HS-5 (cell line): ENCODE measurements at places on chromosomes 12 and 14.

DNA sequence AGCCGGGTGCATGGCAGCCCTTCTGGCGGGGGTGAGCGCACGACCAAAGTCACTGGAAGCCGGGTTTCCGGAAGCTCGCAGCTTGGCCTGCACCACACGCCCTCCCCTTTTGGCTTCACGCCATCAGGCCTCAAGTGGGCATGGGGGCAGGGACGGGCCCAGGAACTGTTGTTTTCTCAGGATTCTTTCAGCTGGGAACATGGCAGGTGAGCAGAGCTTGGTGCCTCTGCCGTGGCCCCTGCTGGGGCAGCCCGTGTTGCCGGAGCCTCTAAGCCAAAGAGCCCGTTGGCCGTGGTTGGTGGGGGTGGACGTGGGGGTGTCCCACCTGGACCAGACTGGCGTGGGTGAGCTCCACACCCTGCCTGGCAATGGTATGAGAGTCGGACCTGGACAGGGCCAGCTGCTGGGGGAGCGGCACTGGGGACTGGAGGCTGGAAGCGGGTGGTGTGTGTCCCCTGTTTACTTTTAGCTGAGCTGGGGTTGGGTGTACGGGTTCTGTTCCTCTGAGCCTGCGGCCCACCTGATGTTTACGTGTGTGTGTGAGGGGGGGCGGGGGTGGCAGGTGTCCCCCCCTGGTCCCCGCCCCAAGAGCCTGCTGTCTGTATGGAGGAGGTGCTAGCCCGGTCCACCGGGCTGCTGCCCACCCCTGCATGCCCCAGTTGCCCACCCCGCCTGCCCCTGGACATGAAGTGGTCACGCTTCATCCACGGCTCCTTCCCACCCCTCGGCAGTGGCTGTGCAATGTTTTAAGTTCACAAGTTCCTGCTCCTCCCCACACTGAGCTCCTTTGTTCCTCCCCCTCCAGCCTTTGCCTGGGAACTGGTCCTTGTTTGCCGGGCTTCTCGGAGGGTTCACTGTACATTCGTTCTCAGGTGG is 28.7 kb upstream of the PLD4 start:
- DNase-seq = no peak

- DNase-seq = peak; percentile 91
These were observed 75.3 kb upstream of the TMPO start for GRCh38 chr12:98439981-98440581.

GRCh38 chr12:105949391-105949790 is 189.4 kb downstream of the NUAK1 start:
- DNase-seq = no peak

- peak; percentile 96 for DNase-seq
These were observed 150.8 kb downstream of the PRKCH start for GRCh38 chr14:61472011-61472672.

DNA sequence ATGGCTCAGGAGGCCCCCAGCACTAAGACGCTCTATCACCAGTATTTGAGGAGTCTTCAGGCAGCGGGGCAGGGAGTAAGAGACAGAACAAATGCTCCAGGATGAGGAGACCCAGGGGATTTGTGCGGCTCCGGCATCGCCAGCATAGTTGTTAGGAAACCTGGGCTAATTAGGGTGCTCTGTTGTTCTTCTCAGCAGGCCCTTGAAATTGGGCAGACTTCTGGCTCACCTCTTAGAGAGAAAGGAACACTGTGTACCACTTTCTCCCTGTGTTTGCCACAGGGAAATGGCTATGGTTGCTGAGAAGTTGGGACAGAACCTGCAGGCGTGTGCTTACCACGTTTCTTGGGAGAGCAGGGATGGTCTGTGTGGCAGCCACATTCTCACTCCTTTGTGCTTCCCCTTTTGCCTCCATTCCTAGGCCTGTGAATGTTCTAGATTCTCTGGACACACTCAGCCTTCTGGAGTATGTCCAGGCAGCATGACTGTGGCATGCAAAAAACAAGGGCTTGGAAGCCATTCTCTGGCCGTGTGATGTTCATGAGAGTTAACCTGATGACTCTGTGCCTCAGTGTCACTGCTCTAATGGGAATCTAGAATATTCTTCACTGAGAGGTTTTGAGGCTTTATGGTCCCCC is 109.0 kb downstream of the CHST11 start:
- DNase-seq = no peak

DNA sequence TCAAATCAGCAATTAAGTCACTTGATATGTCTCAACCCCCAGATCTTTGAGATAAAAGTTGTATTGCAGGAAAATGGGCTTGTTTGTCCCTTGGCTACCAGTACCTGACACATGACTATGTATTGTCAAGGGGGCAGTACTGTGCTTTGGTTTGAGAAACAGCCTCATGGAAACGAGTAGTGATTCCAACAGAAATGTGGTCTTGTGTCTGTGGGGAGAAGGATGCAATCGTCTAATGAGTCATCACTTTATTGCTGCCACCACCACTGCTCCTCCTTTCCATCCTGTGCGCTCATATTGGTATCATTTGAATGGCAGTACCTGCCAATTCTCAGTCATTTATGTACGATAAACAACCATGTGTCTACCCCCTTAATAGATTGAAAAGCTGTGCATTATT is 72.8 kb upstream of the ARHGAP5 start:
- DNase-seq = peak; percentile 46

- DNase-seq = no peak
These were observed 50.8 kb downstream of the NTN4 start for GRCh38 chr12:95739561-95740313.

- no peak for DNase-seq
These were observed 9.2 kb downstream of the ASCL4 start for GRCh38 chr12:107783406-107784376.

DNA sequence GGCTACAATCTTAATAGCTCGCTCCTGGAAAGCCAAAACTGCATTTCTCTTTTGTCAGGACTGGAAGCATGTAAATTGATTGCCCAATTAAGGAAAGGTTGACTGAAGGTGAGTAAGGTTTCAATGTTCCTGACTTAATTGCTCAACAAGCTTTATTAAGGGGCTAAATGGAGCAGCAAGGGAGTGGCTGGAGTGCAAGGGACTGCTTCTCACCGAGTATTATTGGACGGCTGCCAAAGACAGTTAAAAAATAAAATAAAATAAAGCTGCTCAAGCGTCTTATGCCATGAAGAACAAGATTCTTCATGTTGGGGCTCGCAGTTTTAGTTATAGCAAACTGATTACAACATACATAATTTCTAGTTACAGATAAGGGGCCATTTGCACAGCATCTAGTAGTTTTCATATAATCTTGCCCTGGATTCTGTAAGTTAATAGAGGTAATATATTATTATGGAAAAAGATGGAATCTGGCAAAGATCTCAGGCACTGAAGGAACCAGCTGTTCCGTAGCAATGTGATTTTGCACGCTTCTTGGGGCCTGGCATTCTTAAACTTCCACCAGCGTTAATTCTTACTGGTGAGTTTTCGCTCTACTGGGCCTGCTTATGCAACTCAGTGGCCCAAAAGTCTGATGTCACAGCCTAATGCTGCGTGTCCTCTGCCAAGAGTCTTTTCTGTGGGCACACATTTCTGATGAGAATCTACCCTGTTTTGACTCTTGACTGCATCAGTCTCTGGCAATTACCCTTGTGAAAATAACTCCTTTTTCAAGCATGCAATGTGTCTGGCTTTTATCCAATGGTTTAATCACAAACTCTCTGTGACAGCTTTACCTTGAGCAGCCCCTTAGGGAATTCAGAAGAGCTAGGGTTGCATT is 108.5 kb downstream of the SLC38A1 start:
- no peak for DNase-seq

DNA sequence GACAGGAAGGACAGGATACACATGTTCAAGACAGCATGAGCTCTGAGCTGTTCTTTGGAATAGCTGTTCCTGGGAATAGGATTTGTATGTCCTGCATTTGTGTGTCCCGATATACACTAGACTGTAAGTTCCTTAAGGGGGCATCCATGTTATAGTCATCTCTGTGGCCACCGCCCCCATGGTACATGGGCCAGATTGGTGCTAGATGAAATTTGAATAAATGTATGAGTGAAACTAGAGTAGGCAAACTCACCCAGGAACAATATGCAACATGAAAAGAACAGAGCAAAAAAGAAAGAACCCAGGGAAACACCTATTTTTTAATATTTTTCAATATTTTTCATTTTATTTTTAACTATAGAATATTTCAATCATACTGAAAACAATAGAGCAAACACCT is 25.1 kb upstream of the KRT77 start:
- DNase-seq = no peak

- DNase-seq = no peak
These were observed 7.8 kb upstream of the OTUB2 start for GRCh38 chr14:94018308-94018707.

DNA sequence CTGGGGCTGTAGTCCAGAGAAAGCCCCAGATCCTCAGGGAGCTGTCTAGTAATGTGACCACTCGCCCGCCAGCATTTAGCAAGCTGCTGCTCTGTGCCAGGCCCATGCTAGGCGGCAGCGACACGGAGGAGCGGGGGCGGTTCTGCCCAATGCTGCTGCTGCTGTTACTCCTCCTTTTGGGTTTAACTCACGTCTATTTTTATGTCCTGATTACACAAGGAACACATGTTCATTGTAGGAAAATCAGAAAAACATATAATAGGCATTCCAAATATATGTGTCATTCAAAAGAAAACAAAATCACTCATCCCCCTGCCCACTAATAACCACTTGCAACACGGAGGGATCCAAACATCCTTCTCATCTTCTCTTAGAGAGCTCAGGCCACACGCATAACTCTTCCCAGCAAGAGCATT is 30.4 kb downstream of the CCDC92 start:
- peak; percentile 62 for DNase-seq

DNA sequence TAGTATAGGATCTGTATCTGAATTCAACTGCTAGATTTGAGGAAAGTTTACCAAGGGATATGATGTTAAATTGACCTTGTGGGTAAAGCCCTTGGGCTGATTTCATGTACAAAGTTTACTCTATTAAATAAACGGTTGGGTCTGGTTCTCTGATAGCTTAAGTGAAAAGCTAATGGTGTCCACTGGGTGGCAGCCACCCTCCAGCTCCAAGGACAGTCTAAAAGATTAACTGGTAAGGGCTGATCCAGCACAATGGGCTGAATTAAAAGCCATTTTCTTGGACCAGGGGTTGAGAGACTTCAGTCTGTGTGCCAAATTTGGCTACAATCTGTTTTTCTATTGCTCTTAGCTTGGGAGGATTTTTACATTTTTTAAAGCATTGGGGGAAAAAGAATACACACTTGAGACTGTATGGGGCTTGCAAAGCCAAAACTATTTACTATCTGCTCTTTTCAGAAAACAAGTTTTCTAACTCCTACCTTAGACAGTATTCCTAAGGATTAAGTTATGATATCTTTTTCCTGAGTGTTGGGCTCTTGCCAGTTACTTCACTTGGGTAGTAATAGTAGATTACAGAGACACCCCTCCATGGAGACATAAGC is 116.5 kb downstream of the GPHN start:
- no peak for DNase-seq

DNA sequence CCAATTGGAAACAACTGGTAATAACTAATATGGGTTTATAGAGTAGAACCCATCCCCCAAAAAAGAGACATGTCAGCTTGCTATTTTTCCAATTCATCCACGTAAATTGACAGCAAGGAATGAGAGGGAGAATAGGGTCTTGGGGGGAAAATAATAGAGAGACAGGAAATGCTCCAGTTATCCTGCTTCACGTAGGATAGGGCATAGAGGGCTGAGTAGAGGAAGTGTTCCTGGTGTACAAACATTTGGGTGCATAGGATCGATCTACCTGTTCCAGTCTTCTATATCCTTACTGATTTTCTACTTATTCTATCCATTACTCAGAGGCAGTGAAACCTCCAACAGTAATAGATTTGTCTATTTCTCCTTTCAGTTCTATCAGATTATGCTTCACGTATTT is 49.6 kb upstream of the COL2A1 start:
- no peak for DNase-seq

GRCh38 chr12:106133136-106134087 is 5.3 kb downstream of the NUAK1 start:
- no peak for DNase-seq

DNA sequence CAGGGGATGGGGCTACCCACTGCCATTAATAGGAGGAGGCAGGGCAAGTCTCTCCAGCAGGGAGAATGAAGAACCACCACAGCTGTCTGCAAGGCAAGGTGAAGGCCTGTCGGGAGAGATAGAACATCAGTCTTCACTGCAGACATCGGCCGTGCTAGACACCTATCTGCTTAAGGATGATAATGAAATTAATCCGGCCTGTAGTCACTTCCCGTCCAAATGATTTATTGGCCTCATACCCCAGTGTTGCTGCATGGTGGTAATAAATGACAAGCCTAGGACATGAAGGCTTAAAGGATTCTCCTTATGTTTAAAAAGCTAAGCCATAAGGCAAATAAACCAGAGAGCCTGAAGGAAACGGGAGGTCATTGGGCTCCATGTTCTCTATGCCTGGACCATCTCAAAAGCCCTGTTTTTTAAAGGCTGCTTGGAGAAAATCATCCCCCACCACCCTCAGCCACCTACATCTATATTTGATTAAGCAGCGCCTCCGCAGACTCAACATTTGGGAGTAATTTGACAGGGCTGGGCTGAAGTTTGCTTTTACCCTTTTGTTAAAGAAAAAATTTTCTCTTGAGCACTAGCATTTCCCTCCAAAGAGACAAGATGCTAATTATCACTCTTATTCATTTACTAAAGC is 137.7 kb downstream of the PLXNC1 start:
- no peak for DNase-seq

- no peak for DNase-seq
These were observed 433.5 kb downstream of the FLRT2 start for GRCh38 chr14:85963486-85963885.

GRCh38 chr14:33524244-33524643 is 426.6 kb downstream of the EGLN3 start:
- no peak for DNase-seq

- DNase-seq = no peak
These were observed 126.8 kb upstream of the MED13L start for GRCh38 chr12:116404247-116404646.

- DNase-seq = no peak
These were observed 50.0 kb downstream of the GALNT4 start for GRCh38 chr12:89474615-89475014.

DNA sequence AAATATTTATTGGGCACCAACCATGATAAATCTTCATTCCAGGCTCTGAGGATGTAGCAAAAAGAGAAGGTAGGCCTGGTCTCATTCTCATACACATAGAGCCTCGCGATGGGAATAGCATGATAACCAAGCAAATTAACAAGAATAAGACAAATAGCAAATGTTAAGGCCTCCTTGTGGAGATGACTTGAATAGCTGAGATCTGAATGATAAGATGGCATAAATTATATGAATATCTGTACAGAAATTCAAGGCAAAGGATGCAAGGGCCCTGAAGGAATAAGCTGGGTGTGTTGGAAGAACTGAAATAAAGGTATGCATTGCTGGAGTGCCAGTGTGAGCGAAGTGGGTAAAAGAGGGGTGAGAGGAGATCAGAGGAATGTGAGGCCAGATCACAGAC is 114.8 kb downstream of the ALX1 start:
- no peak for DNase-seq

- DNase-seq = peak; percentile 61
These were observed 49.9 kb downstream of the FUT8 start for GRCh38 chr14:65462411-65462810.

DNA sequence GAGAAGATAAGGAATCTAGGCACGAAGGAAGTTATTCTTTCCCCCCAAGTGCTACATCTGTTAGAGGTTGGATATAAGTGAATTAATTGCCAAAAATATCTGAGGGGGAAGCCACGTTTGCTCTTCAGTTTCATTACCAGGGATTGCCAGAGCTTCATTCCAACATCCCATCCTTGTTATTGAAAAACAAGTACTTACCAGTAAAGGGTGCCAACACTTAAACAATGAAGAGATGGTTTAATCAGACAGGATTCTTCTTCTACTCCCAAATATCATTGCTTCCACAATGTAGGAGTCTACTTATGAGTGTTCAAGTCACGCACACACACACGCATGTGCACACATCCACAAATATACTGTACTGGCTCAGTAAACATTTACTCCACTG is 312.4 kb downstream of the RPAP3 start:
- no peak for DNase-seq
